T-cell (primary cell): ENCODE measurements at places on chromosomes 2 and 18. TPM values are rescaled to one million over a fixed set of nuclear protein-coding genes. Genes with fewer than 3 reads are reported as not detected.

GRCh38 chr2:109613081-109613921, 465 bp downstream of the SEPTIN10 start:
- H3K4me1 ChIP-seq = peaks cover 20% of the 10 kb centered on the region
- H3K4me3 ChIP-seq = peak overlapping the region; percentile 47
- H3K36me3 ChIP-seq = no peaks in the 10 kb centered on the region
- peaks cover 49% of the 10 kb centered on the region for H3K27me3 ChIP-seq
- H3K27ac ChIP-seq = no peak overlapping the region
- no peak for DNase-seq

DNA sequence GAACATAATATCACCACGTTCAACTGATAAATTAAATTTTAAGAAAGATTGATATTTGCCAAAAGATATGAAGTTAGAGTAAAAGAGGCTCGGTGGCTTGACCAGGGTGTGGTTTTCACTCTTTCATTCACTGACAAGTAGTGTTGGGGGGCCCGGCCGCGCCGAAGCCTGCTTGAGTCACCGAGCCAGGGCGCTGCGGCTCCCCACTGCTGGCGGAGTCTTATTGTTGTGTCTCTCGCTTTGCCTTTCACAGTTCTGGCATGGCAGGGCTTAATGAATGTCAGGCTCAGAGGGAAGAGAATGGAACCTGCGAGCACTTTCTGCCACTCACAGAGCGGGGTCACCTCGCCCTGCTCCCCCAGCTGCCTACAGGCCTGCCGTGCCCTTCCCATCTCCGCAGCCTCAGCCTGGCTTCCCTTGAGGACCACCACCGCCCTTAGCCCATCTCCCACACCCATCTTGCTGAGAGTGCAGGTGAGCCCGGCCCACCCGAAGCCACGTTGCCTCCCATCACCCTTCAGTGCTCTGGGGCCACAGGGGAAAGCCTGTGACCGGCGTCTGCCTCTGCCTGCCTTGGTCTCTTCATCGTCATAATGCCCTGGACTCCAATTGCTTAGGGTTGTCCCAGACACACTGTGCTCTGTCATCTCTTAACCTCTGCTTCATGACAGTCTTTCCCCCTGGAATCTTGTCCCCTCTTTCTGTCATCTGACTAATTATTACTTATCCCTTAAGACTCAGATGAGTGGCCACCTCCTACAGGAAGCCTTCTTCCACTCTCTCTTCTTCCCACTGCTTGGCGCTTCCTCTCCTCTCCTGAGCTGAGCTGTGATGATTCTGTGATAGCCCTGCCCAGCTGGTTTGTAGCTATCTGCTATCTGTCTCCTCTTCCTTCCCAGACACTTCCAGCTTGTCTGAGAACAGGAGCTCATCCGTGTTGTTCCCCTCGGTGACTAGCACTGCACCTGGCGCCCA, 142.5 kb downstream of the FAM210A start:
- no peak overlapping the region for H3K4me3 ChIP-seq
- no peak overlapping the region for H3K27ac ChIP-seq
- DNase-seq = no peak

LRP1B gene
- not detected for total RNA-seq

DNA sequence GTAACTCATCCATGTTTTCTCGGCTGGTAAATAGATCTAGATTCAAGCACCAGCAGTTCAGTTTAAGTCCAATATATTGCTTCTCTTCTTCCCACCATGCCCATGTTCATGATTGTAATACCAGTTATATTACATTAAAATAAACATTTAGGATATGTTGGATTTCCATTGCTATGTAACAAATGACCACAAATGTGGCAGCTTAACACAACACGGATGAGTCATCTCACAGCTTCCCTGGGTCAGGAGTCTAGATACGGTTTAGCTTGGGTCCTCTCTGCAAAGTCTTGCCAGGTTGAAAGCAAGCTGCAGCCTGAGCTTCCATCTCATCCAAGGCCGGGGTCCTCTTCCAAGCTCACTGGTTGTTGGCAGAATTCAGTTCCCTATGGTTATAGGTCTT, 39.4 kb upstream of the SMAD2 start:
- H3K4me3 ChIP-seq = no peak overlapping the region
- no peak for DNase-seq
- no peaks in the 10 kb centered on the region for H3K4me1 ChIP-seq
- no peaks in the 10 kb centered on the region for H3K36me3 ChIP-seq
- H3K27ac ChIP-seq = no peak overlapping the region

SERPINB7 gene
- total RNA-seq = not detected

RESP18 gene
- not detected for total RNA-seq
